SIG-M5 (cell line): ENCODE measurements at places on chromosomes 7 and 10.

DNA sequence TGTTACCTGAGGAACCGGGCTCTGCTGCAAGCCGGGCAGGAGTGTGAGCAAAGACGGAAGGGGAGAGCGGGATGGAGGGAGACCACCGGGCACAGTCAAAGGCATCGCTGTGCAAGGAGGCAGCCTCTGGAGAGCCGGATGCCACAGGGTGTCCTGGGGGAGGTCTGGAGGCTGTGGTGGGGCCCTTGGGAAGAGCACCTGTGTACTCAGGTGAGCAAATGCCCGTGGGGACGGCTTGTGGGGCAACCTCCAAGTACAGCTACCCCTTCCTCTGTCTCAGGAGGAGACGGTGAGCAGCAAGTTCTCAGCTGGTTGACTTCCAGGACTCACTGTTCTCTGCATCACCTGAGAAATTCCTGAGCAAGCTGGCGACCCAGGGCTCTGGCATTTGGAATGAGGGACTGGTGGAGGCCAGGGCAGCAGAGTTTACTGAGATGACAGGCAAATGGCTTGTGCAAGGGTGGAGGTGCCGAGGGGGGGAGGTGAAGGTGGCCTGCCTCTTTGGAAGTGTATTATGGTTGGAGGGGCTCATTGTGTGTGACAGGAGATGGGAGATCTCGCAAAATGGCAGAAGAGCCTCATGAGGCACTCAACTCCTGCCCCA lies 345.2 kb upstream of the SHH start:
- DNase-seq, result no peak

- no peak for DNase-seq
Observed at GRCh38 chr7:90412458-90413184, 9.4 kb downstream of the CLDN12 start.

GRCh38 chr10:100828738-100829096 lies 83.3 kb downstream of the PAX2 start:
- DNase-seq, result no peak

DNA sequence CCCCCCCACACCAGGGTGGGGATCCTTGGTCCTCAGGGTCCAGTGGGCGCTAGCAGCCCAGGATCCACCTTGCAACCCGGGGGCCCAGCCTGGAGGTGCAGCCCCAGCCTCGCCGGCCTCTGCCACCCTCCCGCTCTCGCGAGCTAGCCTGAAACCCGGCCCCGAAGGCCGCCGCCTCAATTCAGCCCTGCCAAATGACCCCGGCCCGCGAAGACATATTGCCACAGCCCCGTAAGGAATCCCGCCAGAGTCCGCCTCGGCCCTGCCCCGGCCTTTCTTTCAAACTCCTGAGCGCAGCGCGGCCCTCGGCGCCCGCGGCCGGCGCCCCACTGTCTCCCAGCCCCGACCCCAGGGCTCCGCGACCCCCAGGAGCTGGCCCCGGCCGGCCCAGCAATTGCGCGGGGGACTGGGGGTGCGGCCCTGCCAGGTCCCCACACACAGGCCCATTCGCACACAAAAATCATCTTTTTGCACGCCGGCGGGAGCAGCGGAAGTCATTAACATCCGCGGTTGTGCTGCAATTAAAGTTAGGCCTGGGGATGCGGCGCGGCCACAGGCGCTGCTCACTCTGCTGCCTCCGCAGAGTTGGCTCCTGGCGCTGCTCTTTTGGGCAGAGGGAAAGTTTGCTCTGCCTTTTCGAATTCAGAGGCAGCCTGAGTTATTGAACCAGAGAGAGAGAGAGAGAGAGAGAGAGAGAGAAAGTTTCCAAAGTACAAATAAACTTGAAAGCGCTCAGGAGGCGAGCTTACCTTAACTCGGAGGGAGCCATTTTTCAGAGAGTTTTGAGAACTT lies 4.0 kb downstream of the HOXA5 start:
- DNase-seq, result no peak
